ENCODE measurements at places on chromosomes 16 and 17. TPM values are rescaled to one million over a fixed set of nuclear protein-coding genes. Genes with fewer than 3 reads are reported as not detected.

DNA sequence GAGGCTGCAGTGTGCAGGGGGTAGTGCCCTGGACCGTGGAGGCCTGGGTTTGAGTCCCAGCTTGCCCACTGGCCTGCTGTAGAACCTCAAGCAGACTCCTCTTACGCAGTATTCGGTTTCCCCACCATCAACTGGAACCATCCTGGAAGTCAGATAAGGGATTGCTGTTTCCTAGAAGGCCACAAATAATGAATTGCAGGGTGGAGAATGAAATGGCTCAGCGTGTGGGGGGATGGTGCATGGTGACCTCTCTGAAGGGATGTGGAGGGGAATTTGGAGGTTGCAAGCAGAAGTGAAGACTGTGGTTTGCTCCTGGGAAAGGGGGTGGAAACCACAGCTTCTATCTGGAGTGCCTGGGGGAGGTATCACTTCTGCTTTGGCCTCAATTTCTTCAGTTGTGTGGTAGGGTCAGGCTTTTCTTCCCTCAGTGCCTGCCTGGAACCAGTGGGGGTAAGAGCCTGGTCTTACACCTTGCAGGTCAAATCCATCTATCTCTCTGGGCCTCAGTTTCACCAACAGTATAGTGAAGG is 1.7 kb downstream of the ADGRG5 start:
- DNase-seq, result peak; percentile 36

MYH11 gene
- 2.7 TPM for total RNA-seq

- DNase-seq, result no peak
These were observed 10.3 kb upstream of the ABCC12 start for GRCh38 chr16:48165961-48166578.

DNA sequence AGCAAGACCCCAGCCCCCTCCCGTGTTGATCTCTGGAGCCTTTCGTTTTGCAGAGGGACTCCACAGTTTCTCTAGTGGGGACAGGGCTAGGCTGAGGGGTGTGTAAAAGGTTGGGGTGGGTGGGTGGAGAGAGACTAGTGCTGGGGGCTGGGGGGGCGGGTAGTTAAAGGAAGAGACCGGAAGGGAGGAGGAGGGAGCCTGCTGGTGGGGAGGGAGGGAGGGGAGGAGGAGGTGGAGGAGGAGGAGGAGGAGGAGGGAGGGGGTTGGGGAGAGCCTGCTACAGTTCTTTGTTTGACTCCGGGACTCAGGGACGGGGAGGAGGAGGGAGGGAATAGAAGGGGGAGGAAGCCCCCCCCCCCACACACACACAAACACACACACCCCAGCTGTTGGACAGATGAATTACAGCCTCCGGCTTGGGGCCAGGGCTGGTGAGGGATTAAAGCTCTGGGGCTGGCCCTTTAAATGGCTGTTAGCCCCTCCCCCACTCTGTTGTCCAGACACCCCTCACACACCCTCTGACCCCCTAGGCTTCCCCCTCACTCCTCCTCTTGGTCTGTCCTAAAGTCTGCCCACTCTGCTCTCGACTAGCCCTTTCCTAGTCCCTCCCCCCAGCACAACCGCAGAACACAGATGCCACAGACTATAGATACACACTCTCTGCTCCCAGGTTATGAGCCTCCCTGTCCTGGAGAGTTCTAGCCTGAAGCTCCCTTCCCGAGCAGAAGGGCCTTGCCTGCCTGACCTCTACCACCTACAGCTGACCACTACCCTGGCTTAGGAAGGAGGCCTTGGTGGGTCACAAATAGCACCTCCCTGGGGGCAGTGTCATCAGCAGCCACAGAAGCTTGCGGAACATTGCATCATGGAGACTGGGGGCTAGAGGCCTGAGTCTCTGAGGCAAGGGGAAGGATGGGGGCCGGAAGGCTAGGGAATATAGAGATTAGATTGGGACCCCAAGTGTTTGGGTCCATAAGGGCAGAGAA is 4.4 kb downstream of the KDM6B start:
- no peak for DNase-seq

GRCh38 chr16:80150978-80151721 is 389.6 kb upstream of the DYNLRB2 start:
- DNase-seq, result no peak

TERB1 gene
- not detected for total RNA-seq

PRSS33 gene
- total RNA-seq, result not detected

MYCBPAP gene
- not detected for total RNA-seq

DNA sequence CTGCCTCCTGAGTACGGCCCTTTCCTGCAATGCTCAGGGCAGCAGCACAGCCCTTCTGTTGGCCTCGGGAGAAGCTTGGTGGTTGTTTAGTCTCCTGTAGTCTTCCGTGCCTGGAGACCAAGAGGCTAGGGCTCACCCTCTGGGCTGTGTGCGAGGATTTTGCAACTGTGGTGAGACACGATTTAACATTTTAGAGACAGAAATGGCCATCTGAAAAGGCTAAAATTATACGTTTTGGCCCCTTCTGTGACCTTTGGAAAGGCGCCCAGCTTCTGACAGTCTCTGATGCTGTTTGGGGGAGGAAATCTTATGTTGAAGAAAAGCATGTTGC is 33.1 kb downstream of the FOXL1 start:
- DNase-seq, result no peak

GRCh38 chr16:27138257-27138656 is 65.1 kb upstream of the KDM8 start:
- DNase-seq, result no peak

DNA sequence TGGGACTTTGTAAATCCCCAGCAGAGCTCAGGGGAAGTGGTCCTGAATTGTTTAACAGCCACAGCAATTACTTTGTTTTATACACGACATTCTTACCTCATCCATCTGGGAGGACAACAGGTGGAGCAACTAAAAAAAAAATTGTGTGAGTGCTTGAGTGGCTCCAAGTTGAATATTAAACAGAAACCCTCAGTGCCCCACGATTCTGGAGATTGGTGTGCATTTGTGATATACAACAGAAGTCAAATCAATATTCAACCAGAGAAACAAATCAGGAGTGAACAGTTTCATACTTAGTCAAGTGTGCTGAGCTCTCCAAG is 204.8 kb downstream of the HAPSTR1 start:
- no peak for DNase-seq

- DNase-seq, result no peak
These were observed 290.0 kb upstream of the SOX9 start for GRCh38 chr17:71830866-71831265.

- no peak for DNase-seq
These were observed 25.6 kb upstream of the CACNG1 start for GRCh38 chr17:67018471-67019434.

IL34 gene
- total RNA-seq, result 0.58 TPM

KRT23 gene
- total RNA-seq, result 0.13 TPM

All from left lobe of liver (tissue), 2 donors.